CD4-positive, alpha-beta T cell treated with Interleukin-4 for 4 hours (primary cell): ENCODE measurements at places on chromosomes 4 and X.

DNA sequence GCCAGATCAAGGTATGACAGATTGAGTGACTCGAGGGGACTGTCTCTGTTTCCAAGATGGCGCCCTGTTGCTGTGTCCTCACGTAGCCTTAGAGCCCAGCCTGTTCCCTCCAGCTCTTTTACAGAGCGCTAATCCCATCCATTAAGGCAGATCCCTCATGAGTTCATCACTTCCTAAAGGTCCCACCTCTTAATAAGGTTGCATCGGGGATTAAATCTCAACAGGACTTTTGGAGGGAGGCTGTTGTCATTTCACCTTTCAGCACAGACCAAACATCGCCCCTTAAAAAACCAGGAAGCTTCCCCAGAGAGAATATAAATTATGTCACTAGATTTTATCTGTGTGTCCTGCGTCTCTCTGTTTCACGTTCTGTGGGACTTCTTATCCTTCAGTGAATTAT lies 32.6 kb upstream of the DHRSX start:
- DNase-seq = no peak

DNA sequence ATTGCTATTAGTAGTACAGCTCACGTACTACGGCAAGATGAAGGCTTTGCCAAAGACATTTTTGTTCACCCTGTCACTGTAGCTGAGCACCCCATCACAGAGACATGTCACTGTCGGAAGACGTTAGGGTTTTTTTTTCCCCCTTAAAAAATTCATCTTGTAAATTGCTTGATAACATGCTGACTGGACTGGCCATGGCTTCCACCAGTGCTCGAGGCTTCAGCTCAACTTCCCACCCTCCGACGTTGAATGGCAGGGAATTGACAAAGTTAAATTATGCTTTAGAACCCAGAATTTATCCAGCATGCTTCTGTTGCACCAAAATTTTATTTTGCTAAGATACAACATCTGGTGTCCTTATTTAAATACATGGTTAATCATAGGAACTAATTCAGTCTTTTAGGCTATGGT lies 707 bp upstream of the OTUD4 start:
- DNase-seq = no peak

- no peak for DNase-seq
These were observed 178.2 kb downstream of the FAT4 start for GRCh38 chr4:125492957-125493356.

DNA sequence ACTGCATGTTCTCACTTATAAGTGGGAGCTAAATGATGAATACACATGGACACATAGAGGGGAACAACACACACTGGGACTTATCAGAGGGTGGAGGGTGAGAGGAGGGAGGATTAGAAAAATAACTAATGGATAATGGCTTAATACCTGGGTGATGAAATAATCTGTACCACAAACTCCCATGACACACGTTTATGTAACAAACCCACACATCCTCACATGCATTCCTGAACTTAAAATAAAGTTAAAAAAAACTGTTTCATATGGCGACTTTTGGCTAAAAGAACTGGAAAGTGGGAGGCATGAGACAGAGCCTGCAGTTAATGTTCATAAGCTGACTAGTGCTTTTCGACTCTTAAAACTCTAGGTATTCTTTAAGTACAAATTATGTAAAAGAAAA lies 98.9 kb upstream of the NPFFR2 start:
- no peak for DNase-seq

- DNase-seq = no peak
These were observed 89.1 kb downstream of the TBC1D9 start for GRCh38 chr4:140666889-140667614.

DNA sequence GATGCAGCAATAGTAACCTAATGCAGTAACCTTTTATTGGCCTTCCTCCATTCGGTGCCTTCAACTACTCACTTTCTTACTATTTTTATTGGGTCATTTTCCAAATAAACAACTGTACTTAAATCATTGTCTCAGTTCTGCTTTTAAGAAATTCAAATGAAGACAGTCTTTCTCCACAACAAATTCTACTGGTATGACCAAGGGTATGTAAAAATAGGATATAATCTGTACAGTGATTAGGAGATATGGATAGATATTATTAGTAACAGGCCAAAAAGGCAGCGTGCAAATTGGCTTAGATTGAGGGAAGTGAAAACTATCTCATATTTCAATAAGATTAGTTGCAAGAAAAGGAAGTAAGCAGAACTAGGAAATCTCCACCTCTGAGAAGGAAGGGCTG lies 177.4 kb upstream of the PPP1R2C start:
- no peak for DNase-seq

- no peak for DNase-seq
These were observed 75.9 kb upstream of the MAML3 start for GRCh38 chr4:140229881-140230280.

DNA sequence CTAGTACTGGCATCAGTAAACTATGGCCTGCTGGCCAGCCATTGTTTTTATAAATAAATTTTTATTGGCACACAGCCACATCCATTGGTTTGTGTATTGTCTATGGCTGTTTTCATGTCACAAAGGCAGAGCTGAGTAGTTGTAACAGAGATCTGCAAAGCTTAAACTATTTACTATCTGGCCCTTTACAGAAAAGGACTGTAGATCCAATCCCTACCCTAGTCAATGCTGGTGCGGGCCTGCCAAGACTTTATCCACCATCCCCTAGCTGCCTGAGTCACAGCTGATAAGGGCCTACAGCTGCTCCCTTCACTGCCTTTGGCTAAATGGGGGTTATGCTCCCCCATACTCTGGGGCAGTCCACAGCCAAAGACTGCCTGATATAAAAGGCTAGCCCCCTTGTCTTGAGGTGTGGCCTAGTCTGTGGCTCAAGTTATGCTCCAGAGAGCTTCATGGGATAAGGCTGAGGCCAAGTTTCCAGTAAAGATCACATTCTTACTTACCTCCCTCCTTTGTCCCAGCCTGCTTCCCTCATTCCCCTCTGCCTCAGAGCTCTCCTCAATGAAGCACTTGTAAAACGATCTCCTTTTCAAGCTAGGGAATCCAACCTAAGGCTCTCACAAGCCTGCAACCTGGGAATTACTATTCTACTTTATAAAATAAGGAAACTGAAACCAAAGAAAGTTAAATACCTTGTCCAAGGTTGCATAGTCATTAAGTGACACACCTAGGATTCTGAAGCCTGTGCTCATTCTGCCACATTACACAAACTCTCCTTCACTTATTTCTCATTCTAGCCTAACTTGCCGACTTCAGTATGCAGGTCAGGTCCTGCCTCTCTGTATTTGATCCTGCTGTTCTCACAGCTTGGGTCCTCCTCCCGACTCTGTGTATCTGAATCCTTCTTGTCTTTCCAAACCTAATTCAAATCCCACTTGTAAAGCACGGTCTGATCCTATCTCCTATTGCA lies 20.7 kb downstream of the ACE2 start:
- DNase-seq = no peak

DNA sequence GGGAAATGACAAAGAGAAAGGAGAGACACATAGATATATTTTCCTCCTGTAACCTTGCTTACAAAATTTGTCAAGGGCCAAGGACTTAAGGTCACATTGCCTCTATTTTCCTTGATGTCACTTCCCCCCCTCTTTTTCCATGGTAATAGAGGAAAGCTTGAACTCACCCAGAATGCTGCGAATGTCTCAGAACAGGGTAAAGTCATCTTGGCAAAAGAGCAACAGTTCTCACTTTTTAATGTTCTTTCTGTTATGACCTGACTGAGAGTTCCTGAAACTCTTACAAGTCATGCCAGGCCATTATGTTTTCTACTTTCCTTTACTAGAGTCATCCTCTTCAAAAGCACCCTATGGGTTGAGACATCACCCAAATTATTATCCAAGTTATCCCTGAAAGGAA lies 50.7 kb upstream of the PRDM5 start:
- no peak for DNase-seq

DNA sequence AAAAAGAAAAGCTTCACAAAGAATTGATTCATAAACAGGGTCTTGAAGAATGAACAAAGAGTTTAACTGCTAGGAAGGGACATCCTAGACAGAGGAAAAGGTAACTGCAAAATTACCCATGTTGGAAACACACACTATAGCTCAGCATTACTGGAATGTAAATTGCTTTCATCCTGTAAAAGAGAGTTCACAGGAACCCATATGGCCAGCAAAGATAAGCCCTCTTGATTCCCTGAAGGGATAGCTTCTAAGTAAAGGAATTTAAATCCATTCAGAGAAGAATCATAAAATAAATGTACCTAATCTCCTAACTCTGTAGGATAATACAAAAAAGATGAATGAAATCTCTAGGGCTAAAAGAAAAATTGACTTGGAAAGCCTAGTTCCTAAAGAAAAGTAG lies 107.1 kb upstream of the INTU start:
- DNase-seq = no peak

DNA sequence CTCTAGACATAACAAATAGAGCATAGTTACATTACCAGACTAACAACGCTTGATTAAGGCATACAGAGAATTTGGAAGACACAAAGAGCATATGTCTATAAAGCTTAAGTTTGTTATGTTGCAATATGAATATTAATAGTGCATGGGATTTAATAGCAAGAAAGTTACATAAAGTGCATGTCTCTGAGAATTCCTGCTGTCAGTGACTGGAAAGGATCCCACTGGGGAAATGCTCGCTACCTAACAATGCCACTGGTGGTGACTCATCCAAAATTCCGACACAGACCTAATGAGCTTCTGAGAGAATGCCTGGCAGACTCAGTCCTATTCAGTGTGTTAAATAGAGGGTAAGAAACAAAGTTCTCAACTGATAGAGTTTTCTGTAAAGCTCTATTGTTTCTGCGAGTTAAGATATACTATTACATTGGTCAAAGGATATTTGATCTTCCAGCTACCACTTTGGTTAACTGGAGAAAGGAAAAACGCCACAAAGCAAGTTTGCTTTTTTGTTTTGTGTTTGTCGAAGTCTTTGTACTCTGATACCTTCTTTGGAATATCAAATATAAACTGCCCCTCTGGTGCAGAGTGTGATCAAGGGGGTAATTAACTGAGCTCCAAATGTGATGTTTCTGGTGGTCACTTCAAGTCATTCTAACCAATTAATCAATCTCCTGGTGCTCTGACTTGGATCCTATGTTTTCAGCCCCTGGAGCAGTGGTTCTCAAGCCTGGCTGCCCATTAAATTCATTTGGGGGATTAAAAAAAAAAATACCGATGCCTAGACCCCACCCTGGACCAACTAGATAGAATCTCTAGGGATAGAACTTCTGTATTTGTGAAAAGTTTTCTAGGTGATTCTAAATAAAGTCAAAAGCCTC lies 107.9 kb downstream of the PALLD start:
- no peak for DNase-seq

- DNase-seq = no peak
These were observed 391.5 kb upstream of the IGFBP7 start for GRCh38 chr4:57501720-57502119.

DNA sequence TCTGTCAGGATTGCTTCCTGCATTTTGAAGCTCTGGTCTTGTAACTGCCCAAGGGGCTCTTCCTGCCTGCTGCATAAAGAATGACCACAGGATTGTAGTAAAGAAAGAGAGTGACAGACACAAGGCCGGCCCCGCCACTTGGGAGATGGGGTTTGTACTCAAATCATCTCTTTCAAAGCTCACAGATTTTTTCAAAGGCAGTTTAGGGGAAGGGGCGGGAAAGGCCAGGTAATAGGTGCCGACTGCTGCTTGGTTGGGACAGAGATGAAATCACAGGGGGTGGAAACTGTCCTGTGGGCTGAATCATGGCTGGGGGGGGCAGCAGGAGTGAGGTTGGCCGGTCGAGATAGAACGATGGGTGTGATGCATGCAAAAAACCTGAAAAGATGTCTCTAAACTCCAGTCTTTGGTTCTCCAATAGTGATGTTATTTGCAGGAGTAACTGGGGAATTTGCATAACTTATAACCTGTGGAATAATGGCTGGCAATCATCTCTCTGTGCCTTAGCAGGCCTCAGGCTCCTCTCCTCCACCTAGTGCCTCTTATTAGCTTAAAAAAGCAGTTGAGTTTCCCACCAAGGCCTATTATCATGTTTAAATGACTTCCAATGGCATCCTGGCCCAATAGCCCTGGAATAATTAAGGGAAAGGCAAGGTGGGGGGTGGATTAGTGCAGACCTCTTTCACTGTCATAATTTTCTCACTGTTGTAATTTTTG lies 778.4 kb upstream of the FRG1 start:
- DNase-seq = no peak

DNA sequence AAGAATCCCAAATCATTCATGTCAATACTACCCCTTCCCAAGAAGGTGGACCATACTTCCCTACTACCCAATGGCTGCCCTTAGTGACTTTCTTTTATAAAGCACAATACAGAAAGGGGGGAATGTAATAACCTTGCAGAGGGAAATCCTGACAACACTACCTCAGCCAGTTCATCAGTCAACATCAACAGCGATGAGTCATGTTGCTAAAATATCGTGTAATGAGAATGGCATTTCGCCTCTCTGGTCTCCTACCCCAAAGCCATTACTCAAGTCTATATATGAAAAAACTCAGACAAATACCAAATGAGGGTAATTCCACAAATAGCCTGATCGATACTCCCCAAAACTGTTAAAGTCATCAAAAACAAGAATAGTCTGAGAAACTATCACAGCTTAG lies 3.3 kb upstream of the MAGEA8 start:
- no peak for DNase-seq

GRCh38 chrX:30973784-30974427 lies 84.9 kb upstream of the TAB3 start:
- no peak for DNase-seq

- no peak for DNase-seq
These were observed 11.4 kb upstream of the EXOC1L start for GRCh38 chr4:55808186-55808585.

DNA sequence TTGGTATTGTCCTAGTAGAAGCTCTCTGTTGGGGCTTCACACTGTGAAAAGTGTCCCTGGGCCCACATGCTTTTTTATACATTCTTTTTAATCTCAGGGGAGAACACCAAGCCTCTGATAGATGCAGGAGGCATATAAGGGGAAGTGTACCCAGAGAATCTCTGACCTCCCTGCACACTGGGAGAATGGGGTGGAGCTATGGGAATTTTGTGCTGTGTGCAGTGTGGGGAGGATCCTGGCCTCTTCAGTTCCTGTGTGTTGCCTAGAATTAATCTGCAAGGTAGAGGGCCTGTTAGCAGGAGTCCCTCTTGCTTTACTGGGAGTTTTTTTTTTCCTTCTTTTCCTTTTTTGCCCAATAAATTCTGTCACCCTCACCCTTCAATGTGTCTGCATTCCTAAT lies 49.2 kb upstream of the SPIN4 start:
- no peak for DNase-seq

DNA sequence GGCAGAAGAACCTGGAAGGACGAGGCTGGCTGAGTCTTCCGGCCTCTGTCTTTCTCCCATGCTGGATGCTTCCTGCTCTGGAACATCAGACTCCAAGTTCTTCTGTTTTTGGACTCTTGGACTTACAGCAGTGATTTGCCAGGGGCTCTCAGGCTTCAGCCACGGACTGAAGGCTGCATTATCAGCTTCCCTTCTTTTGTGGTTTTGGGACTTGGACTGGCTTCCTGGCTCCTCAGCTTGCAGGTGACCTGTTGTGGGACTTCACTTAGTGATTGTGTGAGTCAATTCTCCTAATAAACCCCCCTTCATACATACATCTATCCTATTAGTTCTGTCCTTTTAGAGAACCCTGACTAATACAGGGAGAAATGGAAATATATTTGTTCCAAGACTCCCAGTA lies 265.8 kb downstream of the PCDH18 start:
- DNase-seq = no peak

DNA sequence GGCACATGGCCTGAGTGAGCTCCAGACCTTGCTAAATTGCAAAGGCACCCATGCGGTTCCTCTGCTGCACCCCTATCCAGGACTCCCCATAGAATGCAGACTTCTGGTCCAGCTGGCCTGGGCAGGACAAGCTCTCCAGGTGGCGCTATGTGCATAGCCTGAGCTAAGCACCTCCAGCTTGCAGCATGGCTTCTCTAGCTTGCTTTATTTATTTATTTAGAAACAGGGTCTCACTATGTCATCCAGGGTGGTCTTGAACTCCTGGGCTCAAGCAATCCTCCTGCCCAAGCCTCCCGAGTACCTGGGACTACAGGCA lies 5.5 kb upstream of the WFS1 start:
- DNase-seq = no peak
